ENCODE measurements at places on chromosomes 7 and 10.

- no peak for DNase-seq
These were observed 115.1 kb upstream of the MEOX2 start for GRCh38 chr7:15801551-15801950.

- DNase-seq = no peak
These were observed 739.6 kb downstream of the CCSER2 start for GRCh38 chr10:85067955-85068354.

DNA sequence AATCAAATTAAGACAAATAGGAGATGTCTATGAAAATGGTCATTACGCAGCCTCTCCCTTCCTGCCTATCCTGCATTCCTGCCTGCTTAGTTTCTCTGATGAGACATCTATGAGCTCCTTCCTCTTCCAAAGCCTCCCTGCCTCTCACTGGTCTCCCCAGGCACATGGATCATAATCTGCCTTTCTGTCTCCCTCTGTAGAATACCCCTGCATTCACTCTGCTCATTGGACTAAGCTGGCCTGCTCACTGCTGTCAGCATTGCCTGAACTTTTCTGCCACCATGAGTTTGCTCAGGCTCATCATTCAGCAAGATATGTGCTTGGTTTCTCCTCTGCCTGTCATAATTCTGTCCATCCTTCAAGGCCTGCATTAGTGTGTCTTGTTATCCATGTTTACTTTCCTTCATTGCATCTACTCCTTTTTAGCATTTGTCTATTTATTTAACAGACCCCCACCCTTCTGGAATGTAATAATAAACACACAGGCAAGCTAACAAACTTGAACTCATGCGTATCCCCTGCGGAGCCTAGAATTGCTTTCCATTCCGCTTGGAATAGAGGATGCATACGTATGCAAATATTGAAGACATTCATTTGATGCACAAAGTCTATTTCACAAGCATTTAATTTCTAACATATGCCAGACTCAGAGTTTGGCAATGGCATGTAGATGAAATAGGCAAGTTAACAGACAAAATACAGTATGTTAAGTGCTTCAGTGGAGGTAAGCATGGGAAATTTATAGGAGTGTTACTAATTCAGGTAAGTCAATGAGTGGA lies 88.3 kb downstream of the PTPRZ1 start:
- DNase-seq = no peak

DNA sequence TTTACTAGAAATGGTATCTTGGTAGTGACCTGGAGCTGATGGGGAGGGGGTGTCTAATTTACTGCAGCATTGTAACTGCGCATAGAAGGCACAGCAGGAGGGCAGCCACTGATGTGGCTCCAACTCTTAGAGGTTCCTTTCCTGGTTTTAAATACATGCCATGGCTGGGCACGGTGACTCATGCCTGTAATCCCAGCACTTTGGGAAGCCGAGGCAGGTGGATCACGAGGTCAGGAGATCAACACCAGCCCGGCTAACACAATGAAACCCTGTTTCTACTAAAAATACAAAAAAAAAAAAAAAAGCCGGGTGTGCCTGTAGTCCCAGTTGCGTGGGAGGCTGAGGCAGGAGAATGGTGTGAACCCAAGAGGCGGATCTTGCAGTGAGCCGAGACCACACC lies 19.2 kb upstream of the SEC61G start:
- no peak for DNase-seq

DNA sequence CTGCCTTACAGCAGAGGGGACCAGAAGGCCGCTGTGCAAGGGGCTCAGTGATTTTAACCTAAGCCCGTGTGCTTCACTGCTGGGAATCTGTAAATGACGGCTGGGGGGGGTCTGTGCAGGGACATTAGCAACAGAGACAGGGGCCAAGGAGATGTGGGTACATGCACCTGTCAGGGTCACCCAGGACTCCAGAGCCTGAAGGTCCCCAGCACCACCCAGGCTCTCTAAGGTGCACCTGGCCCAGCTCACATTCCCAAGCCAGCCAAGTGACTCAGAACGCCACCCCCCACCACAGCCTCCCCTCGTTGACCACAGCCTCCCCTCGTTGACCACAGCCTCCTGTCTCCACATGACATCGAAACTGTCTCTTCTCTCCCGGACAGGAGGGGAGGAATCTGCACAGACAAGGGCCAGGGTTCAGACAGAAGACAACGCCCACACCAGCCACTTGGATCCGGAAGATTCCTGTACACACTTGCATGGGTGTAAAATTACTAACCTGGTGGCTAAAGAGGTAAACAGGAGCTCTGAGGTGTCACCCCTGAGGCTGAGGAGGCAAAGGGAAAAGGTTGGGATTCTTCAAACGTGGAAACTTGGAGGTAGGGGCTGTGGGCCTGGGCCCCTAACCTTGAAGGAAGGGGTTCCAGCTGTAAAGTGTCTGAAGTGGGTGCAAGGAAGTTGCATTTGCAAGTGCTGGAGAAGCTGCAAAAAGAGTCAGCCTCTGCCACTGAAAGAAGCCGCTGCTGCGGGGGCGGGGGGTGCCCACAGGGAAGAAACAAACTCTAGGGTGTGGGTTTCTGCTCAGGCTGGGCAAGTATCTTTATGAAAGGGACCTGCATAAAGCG lies 27.0 kb downstream of the CALML3 start:
- no peak for DNase-seq

DNA sequence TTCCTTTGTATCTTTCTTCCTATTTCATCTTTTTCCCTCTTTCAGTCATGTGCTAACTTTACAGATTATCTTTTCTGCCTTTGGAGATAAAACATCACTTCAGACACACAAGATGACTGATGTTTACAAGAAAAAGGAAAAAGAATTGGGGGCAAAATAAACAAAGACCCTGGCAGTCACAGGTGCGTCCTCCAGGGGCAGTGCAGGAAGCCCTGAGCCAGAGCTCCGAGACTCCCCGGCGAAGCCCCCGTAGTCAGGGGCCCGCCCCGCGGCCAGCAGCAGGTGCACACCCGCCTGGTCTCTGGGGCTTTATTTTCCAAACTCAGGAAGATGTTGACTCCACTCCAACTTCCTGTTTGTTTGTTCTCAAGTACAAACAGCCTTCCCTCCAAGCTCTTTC lies 10.2 kb downstream of the STK32C start:
- no peak for DNase-seq

GRCh38 chr10:73645251-73645650 lies 4.0 kb upstream of the MYOZ1 start:
- no peak for DNase-seq

DNA sequence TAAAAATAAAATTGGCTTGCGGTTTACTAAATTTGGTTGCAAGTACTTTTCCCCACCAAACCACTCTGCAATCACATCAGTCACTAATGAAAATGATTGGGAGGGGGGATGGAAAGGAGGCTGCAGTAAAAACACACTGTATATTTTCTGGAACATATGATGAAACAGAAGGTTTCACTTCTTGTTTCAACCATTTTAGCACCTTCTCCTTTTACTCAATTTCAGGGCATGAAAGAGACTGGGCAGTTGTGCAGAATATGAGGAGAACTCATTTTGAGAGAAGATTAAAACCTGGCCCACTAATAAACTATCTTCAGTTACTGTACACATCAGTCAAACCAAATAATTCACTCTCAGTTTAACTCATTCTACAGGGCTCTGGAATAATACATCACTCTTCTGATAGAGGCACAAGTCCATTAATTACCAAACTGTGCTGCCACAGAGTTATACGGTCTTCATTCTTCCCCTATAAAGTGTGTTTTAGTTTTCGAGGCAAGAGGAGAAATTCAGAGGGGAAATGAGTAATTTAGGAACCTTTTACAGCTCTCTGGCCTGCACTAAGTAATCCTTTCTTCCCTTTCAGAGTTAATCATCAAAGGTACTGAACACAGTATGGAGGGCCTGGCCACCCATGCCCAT lies 25.5 kb downstream of the JAZF1 start:
- no peak for DNase-seq

DNA sequence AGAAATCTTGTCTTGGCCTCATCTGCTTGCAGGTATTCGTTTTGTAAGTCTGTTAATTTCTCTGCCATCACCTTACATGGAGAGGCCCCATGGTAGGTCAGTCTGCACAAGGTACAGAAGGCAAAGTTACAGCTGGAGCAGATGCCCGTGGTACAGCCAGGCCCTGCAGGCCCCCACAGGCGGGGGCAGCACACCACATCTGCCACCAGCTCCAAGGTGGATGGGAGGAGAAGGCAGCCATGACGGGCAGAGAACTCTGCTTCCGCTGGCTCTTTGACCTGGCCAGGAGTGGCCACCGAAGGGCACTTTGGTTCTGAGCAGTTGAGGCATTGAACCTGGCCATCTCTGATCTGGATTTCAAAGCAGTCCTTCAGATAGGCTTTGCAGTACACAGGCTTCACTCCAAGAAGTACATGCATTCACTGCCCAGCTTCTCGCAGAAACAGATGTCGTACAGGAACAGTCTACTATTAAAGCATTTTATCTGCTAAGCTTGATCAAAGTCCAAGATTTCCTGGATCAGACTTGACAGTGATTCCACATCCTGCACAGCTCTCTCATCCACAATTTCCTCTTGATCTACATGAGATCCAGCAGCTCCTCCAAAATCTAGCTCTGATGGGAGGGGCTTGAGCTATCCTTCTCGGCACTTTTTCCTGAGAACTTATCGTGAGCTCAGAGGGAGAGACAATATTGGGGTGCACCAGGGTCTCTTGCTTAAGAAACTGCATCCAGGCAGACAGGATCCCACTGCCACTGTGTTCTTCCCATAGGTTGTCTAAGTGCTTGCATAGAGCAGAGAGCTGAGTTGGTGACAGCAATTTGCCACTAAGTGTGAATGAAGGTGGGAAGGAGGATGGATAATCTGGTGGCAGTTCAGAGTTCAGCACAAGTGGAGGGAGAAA lies 120.7 kb downstream of the TRRAP start:
- DNase-seq = no peak

DNA sequence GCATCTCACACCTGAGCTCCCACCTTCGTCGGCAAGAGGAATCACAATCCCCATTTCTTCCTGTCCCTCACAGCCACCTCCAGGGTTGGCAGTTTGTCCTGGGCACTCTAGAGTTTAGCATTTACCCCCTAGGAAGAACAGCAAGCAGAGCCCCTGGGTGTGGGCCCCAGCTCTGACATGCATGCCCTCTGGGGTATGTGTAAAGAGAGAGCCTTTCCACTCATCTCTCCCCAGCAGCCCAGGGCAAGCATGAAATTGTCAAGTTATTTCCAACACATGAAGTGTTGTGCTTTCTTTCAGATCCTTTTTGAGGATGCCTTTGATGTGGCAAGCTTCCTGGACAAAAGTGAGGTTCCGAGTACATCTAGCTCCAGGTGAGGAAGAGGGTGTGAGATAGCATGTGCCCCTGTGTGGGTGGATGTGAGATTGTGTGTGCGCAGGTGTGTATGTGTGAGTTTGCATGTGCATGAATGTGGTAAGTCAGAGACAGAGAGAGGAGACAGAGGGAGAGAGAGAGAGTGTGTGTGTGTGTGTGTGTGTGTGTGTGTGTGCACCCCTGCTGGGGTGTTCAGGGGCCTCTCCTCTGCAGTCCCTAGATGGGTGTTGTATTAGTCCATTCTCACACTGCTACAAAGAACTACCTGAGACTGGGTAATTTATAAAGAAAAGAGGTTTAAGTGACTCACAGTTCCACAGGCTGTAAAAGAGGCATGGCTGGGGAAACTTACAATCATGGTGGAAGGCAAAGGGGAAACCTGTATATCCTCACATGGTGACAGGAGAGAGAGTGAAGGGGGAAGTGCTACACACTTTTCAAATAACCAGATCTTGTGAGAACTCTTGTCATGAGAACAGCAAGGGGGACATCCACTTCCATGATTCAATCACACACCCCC lies 18.1 kb downstream of the STRA8 start:
- no peak for DNase-seq

DNA sequence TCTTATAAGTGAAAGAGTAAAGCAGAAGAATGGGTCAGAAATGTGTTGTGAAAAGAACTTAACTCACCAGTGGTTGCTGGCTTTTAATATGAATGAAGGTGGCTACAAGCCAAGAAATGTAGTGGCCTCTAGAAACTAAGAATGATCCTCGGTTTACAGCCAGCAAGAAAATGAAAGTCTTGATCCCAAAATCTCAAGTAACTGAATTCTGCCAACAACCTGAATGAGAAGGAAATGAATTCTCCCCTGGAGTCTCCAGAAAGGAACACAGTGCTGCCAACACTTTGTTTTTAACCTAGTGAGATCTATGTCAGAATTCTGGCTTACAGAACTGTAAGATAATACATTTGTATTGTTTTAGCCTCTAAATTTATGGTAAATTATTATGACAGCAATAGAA lies 193.0 kb downstream of the FZD1 start:
- DNase-seq = no peak

All from NCI-H1694 treated with DMSO at 0.1 percent for 48 hours (cell line).